CD4-positive, alpha-beta T cell treated with Interleukin-21 for 1 hour (primary cell): ENCODE measurements at places on chromosomes 11 and 22.
A peak's percentile ranks its signal among the peaks of the same experiment; 100 is the strongest.

DNA sequence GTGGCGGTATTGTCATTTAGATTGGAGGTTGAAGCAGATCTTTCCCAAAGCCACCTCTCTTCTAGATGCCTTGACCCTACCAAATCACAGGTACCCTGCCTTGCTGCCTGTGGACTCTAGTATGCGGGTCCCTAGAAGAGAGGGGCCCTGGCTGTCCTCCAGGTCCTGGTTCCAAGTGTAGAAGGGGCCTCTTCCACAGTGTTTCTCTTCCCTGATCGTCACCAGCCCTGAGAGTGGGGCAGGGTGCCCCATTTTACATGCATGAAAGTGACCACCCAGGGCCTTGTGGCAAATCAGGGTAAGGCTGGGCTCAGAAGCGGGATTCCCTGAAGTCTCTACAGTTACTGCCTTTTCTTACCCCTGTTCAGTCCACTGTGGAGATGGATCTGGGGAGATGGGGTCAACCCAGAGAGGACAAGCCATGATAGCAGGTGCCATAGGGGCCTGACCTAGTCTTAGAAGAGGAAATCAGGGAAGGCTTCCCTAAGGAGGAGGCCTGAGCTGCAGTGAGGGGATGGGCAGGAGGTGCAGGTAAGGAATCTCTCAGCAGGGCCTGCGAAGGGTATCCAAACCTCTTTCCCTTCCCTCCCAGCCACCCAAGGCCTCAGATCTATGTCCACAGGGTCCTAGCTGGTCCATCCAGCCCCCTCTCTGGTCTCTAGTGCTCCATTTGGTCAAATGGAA, 1.2 kb upstream of the LRRC32 start:
- no peak for DNase-seq

GRCh38 chr11:67505605-67506396, 638 bp upstream of the PITPNM1 start:
- peak; percentile 92 for DNase-seq

DNA sequence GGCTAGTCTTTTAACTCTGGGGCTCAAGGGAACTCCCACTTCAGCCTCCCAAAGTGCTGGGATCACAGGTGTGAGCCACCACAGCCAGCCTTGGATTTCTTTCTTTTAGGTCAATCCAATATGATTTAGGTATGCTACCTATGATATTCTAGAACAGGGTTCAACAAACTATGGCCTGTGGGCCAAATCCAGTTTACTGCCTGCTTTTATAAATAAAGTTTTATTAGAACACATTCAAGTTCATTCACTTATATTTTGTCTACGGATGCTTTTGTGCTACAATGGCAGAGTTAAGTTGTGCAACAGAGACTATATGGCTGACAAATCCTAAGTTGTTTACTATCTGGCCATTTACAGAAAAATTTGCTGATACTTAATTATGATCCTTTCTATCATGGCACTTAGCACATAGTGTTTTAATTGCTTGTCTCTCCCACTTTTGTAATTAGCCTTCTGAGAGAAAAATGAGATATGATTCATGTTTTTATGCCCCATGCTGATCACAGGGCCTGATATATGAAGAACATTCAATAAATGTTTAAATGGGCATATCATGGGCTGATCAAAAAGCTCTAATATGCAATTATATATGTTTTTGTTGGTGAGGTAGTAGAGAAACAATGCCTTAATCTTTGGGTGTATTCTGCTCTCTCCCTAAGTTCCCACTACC, 109.6 kb downstream of the STIM1 start:
- no peak for DNase-seq

DNA sequence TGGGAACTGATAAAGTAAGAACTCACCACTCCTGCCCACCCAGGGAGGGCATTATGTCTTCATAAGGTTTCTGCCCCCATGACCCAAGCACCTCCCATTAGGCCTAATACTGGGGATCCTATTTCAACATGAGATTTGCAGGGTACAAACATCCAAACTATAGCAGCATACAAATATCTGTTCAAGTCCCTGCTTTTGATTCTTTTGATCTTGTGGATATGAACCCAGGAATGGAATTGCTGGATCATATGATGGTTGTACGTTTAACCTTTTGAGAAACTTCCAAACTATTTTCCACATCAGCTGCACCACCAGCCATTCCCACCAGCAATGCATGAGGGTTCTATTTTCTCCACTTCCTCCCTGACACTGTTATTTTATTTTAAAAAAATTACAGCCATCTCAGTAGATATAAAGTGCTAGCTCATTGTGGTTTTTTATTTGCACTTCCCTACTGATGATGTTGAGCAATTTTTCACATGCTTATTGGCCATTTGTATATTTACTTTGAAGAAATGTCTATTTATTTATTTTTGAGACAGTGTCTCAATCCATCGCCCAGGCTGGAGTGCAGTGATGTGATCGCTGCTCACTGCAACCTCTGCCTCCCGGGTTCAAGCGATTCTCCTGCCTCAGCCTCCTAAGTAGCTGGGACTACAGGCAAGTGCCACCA, 7.1 kb upstream of the ATG16L2 start:
- no peak for DNase-seq

- no peak for DNase-seq
Observed at GRCh38 chr11:79226126-79226525, 214.7 kb downstream of the TENM4 start.

- DNase-seq: peak; percentile 52
Observed at GRCh38 chr22:40216041-40216756, 38.5 kb downstream of the TNRC6B start.

DNA sequence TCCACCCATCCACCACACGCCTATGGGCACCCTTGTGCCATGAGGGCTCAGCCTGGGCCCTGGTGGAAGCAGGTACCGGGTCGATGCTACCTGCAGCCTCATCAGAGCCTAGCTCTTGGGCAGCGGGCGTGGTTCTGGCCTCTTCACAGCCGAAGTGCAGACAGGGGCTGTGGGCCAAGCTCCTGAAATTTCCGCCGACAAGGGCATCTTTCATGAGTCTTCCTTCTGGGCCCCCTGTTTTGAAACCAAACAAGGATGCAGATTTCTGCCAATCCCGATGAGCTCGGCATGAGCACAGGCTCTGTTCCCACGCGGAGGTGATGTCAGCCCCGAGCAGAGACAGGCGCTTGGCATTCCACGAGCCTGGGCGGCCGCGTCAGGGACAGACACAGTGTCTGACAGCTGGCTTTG, 22.6 kb upstream of the MGAT3 start:
- DNase-seq: no peak

DNA sequence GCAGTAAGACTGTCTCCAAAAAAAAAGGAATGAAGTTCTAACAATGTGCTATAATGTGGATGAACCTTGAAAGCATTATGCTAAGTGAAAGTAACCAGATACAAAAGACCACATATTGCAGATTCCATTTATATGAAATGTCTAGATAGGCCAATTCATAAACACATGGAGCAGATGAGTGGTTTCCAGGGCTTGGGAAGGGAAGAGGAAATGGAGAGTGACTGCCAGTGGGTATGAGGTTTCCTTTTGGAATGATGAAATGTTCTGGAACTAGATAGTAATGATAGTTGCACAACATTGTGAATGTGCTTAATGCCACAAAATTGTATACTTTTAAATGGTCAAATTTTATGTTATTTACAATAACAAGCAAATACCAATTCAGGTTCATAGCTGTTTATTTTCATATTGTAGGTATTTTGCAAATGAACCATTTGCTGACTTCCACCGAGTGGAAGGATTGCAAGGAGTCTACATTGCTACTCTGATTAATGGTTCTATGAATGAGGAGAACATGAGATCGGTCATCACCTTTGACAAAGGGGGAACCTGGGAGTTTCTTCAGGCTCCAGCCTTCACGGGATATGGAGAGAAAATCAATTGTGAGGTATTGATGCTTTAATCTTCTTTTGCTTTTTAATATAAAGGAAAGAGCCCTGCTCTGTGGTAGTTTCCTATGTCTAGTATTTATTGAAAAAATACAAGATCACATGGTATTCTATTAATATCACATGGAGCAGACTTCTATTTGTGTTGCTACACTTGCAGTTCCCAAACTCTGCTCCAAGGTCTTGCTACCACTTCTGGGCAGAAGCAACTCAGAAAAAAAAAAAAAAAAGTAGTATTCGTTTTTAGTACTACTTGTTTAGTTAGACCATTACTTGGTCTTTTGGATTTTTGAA, 67.7 kb upstream of the SORL1-AS1 start:
- no peak for DNase-seq

DNA sequence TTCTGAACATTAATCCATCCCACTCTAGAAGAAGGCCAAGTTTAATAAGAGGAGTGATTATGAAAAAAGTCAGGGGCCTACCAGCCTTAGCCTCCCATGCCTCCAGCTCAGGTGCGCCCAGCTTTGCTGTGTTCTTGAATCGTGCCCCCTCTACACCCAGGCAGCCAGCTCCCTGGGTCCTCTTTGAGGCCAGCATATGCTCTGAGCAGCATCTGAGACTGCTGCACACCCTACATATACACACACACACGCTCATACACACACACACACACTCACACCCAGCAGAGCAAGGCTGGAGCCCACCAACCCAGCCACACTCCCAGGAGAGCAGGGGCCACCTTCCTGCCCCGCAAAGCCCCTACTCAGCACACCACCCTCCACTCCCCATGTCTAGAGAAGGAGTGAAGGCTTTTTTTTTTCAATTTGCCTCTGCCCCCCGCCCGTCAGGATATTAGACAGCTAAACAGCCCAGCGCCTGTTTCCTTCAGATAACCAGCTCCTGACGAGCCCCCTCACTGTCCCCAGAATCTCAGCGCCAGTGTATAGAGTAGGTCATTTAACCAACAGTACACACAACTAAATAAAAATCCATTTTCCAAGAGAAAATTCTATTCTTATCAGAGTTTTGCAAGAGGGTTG, 121.6 kb downstream of the BUD13 start:
- DNase-seq: no peak

DNA sequence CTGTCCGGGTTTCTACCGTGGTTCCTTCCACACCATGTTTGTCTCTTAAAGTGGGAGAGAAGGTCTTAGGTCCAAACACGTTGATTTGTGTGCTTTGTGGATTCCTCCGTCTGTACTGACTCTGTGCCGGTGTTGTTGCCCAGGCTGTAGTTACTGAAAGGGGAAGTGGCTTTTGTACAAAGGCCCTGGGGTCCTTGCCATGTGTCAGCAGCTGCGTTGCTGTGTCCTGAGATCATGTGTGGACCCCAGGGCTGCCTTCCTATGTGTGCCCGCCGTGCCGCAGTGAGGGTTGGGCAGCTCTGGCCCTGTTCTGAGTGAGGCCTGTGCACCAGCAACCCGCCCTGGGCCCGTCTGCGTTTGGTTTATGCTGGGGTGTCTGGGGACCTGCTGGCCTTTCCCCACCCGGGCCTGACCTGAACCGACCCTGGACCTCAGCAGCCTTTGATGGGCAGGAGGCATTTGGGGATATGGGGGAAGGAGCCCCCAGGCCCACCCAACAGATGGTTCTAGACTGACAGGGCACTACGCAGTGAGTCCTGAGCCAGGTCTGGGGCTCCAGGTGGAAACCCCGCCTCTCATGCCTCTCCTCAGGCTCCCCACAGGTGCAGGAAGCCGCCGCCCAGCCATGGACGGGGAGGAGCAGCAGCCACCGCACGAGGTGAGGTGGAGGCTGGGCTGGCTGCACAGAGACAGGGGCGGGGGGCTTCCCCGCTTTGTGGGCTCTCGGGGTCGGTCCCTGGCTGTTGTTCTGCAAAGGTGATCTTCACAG, 6.9 kb downstream of the TRABD start:
- peak; percentile 63 for DNase-seq

- no peak for DNase-seq
Observed at GRCh38 chr11:110766316-110766715, 54.1 kb upstream of the ARHGAP20 start.

- DNase-seq: no peak
Observed at GRCh38 chr11:82546661-82547557, 186.8 kb downstream of the FAM181B start.

DNA sequence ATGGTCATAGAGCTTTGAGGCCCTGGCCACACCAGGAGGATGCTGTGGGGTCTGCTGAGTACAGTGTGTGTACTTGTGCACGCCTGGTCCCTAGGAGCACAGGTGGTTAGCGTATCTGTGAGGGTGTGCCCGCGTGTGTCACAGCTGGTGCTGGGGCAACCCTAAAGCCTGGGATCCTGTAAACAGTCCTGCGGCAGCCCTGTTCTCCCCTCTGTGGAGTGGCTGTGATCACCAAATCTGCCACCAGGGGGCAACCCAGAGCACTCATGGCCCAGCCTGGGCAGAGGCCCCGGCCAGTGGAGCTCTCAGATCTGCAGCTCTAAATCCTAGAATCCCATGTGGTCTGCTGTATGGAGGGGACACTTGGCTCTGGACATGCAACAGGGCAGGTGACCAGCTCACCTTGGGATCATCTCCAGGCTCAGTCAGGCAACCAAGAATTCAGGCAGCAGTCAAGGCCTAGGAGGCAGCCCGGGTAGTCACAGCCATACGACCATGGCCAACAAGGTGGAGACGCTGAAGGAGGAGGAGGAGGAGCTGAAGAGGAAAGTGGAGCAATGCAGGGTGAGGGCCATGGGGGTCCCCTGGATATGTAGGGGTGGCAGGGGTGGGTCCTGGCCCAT, 3.9 kb downstream of the SH3BP1 start:
- peak; percentile 85 for DNase-seq

GRCh38 chr22:33023153-33023827, 34.9 kb downstream of the SYN3 start:
- DNase-seq: no peak

DNA sequence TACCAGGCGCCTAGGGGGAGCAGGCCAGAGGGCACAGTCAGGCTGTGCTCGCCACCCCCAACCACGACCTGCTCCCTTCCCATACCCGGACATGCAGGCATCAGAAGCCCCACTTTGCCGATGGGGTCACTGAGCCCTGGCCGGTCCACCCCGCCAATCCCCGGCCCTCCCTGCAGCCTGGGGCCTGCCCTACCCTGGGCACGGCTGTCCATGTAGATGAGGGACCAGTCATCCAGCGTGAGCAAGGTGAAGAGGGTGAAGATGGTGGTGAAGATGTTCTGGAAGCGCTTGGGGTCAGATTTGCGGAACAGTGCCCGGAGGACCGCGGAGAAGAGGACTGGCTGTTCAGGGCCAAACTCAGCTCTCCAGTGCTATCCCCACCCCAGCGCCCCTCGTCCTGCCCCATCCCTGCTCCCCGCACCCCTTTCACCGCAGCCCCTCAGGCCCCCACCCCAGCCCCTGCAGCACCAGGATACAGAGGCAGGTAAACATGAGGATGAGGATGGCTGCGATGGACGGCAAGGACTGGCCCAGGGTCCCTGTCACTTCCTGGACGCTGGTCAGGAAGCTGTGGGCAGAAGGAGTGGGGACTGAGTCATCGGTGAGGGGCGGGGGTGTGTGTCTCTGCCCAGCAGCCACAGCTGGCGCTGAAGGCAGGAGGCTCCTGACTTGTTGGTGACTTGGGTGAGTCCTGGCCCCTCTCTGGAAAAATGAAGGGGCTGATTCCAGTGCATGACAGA, 5.5 kb downstream of the CATSPER1 start:
- peak; percentile 20 for DNase-seq

DNA sequence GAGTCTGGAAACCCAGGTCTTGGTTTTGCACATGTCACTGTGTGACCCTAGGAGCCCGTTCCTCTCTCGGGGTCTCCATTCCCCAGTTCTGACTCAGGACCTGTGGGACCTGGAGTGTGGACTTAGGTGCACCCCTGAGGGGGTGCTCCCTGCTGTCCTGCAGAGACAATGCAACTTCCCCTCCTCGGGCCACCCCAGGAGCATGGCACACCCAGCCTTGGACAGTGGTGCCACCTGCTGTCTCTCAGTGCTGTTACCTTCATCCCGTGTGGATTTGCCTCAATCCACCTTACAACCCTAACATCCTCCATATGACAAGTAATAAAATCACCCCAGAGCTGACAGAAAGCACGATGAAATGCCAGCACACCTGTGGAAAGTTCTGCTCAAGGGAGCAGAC, 27.5 kb upstream of the CRYBB3 start:
- DNase-seq: peak; percentile 20
